ENCODE measurements at places on chromosomes 6 and 20.

DNA sequence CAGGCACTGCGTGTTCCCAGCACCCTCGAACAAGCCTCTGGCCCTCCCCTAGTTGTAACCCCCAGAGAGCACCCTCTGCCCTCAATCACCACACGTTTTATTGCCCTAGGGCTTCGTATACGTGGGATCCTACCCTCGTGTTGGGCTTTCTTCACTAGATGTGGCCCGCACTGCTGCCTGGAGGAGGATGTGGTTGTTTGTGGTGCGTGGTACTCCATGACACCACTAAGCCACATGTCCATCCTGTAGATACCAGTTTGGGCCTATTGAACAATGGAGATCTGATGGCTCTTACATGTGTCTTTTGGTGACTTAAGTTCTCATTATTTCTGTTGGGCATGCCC lies 17.0 kb downstream of the SLC2A4RG start:
- no peak for DNase-seq

- no peak for DNase-seq
Observed at GRCh38 chr20:63106108-63106764, 99.5 kb upstream of the BHLHE23 start.

DNA sequence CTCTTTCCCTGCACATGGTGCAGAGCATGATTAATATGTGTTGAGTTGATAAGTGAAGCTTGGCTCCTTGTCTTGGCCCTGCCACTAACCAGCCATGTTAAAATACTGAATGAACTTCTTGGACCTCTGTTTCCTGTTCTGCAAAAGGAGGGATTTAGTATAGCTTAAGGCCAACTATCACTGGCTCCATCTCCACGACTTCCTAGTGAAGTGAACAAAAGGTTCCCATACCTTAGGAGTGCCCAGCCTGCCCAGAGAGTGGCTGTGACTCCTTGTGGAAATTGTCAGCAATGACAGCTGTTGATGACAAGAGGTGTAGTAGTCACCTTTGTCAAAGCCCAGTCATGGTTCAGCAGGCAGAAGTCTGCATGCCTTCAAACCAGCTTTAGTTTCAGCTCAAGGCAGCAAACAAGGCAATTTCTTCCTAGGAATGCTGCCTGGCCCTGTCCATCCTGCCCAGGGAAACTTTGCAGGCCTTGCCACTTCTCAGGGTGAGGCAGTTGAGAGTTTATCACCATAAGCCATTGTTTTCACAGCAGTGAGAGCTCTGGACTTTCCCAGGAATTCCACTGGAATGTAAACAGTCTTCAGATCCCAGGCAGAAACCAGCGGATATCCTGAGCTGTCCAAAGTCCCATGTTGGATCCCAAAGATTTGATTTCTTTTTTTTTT lies 169.7 kb upstream of the TNFAIP3 start:
- DNase-seq: no peak

- DNase-seq: peak; percentile 32
Observed at GRCh38 chr6:136526196-136526930, 23.9 kb downstream of the MAP7 start.

- DNase-seq: no peak
Observed at GRCh38 chr6:130043344-130043743, 25.0 kb downstream of the L3MBTL3 start.
